ENCODE measurements at places on chromosomes 5 and 9.

DNA sequence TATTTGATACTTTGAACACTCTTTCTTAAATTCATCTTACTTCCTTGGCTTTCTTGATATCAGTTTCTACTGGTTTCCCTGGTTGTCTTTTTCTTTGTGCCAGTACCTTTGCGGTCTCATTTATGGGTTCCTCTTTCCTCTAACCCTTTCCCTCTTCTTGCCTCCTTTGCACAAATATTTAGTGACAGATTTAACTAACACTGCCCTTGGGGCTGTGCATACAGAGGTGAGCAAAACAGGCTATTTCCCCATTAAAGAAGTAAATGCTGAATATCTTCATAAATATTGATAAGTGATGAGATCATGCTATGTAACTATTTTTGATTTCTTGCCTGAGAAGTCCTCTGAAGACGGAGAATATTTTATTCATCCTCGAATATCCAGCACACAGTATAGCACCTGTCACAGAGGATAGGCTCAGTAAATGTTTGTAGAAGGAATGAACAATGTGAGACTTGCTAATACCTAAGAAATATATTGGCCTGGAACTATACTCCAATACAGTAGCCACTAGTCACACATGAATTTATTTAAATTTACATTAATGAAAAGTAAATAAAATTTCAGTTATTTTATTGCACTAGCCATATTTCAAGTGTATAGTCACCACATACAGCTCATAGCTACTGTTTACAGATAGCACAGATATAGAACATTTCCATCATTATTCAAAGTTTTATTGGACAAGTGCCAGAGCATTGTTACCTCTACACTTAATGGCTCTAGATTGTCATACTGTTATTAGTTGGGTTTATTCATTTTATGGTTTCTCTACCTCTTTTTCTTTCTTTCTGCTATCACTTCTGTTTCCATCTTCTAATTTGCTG lies 90.4 kb downstream of the RIC1 start:
- H3K4me1 ChIP-seq, result no peaks in the 10 kb centered on the region
- H3K36me3 ChIP-seq, result peaks cover 8% of the 10 kb centered on the region
- no peak overlapping the region for H3K27ac ChIP-seq

- H3K27ac ChIP-seq, result no peak overlapping the region
- no peaks in the 10 kb centered on the region for H3K27me3 ChIP-seq
- no peaks in the 10 kb centered on the region for H3K4me1 ChIP-seq
- H3K4me3 ChIP-seq, result no peak overlapping the region
Measured at GRCh38 chr5:93107141-93107540, 473.9 kb downstream of the NR2F1-AS1 start.

GRCh38 chr5:53929570-53929969 lies 369.1 kb downstream of the NDUFS4 start:
- no peak overlapping the region for H3K27ac ChIP-seq
- no peaks in the 10 kb centered on the region for H3K36me3 ChIP-seq
- no peaks in the 10 kb centered on the region for H3K27me3 ChIP-seq
- no peak for DNase-seq

- H3K27ac ChIP-seq, result no peak overlapping the region
- DNase-seq, result no peak
- no peaks in the 10 kb centered on the region for H3K27me3 ChIP-seq
- H3K4me1 ChIP-seq, result no peaks in the 10 kb centered on the region
- no peak overlapping the region for H3K4me3 ChIP-seq
- H3K36me3 ChIP-seq, result no peaks in the 10 kb centered on the region
Measured at GRCh38 chr5:112548246-112548881, 129.3 kb upstream of the EPB41L4A start.

DNA sequence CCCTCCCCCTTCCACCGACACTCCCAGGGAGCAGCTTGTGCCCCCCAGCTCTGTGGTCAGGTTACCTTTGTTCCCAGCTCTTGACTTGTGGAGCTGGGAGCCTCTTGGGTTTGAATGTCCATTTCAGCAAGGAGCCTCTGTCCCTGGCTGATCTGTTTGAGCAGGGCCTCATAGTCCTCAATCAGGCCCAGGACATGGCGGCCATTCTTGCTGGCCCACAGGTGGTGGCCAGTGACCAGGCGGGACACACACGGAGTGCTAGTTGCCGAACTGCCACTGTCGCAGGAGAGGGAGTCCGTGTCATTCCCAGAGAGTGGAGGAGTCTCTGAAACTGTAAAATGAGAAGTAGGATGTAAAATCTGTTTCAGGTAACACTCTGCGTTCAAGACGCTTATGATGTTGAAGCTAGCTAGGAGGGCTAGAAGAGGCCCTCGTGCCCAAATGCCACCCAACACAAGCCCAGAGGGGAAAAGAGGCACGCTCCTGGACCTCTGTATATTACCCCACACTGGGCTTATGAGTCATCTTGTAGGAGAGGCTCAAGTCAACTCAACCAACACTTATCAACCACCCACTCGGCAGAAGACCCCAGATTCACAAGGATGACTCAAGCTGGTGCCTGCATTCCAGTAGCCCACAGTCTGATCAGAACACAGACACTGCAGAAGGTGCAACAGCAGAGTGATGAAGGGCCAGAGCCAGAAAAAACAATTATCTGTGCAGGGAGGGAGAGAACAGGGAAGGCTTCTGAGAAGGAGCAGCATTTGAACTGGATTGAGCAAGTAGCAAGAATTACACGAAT lies 177.0 kb downstream of the CDK5RAP2 start:
- no peak overlapping the region for H3K27ac ChIP-seq
- peaks cover 66% of the 10 kb centered on the region for H3K36me3 ChIP-seq

Data from effector memory CD4-positive, alpha-beta T cell (primary cell).